ENCODE measurements at places on chromosomes 2 and 18.

- H3K4me3 ChIP-seq, result no peak overlapping the region
- no peaks in the 10 kb centered on the region for H3K27me3 ChIP-seq
- no peak for DNase-seq
- no peaks in the 10 kb centered on the region for H3K4me1 ChIP-seq
- no peak overlapping the region for H3K27ac ChIP-seq
Measured at GRCh38 chr18:22723773-22724172, 209.4 kb upstream of the RBBP8 start.

GRCh38 chr2:111054791-111055691 is 65.7 kb upstream of the BCL2L11 start:
- DNase-seq, result peak; percentile 38
- H3K4me1 ChIP-seq, result no peaks in the 10 kb centered on the region
- H3K27ac ChIP-seq, result no peak overlapping the region
- H3K4me3 ChIP-seq, result no peak overlapping the region
- H3K36me3 ChIP-seq, result no peaks in the 10 kb centered on the region
- no peaks in the 10 kb centered on the region for H3K27me3 ChIP-seq

GRCh38 chr2:234363011-234363487 is 133.8 kb downstream of the ARL4C start:
- no peaks in the 10 kb centered on the region for H3K4me1 ChIP-seq
- H3K27me3 ChIP-seq, result no peaks in the 10 kb centered on the region

DNA sequence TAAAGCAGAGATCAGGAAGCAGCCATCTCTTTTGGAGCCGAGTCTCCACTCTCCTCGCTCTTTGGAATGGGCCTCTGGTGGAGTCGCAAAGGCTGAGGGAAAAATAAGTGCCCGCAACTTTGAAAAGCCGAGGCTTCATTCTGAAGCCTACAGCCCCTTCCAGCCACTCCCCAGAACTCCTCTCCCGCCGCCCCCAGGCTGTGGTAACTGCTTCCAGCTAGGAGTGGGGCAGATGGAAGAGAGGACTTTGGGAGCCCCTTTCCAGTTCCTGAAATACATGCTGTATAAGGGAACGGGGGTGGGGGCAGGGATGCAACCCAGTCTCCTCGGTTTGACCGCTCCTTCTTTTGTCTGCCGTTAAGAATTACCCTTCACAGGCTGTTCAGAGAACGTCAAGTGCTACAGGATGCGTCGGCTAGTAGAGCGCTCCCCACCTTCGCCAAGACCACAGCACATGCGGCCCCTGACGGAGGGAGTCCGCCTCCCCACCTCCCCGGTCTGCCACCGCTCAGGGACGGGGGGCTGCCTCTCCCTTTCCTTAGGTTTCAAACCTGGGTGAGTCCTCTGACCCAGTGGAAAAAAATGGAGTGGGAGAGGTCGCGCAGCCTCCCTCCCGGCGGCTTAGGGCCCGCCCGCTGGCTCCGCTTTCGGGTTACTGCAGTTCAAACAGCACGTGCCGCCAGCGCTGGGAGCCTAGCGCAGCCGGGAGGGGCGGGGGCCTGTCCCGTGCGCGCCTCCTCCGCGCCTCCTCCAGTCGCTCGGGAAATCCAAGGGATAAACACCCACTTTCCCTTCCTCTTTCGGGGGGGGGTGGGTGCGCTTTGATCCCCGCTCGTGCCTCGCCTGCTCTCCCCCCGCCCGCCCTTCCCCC is 4.9 kb downstream of the CYP26B1 start:
- H3K27me3 ChIP-seq, result peaks cover 30% of the 10 kb centered on the region
- DNase-seq, result peak; percentile 83
- no peaks in the 10 kb centered on the region for H3K36me3 ChIP-seq
- peaks cover 73% of the 10 kb centered on the region for H3K4me1 ChIP-seq

- no peak for DNase-seq
- H3K36me3 ChIP-seq, result no peaks in the 10 kb centered on the region
- no peaks in the 10 kb centered on the region for H3K27me3 ChIP-seq
- no peak overlapping the region for H3K4me3 ChIP-seq
Measured at GRCh38 chr18:50231621-50232020, 34.7 kb downstream of the CFAP53 start.

GRCh38 chr18:35519148-35519899 is 21.6 kb upstream of the INO80C start:
- no peaks in the 10 kb centered on the region for H3K27me3 ChIP-seq
- DNase-seq, result peak; percentile 21
- no peaks in the 10 kb centered on the region for H3K36me3 ChIP-seq
- H3K4me3 ChIP-seq, result no peak overlapping the region

- no peaks in the 10 kb centered on the region for H3K27me3 ChIP-seq
- DNase-seq, result no peak
- H3K36me3 ChIP-seq, result no peaks in the 10 kb centered on the region
- no peak overlapping the region for H3K4me3 ChIP-seq
- no peaks in the 10 kb centered on the region for H3K4me1 ChIP-seq
- H3K27ac ChIP-seq, result no peak overlapping the region
Measured at GRCh38 chr2:68448671-68449653, 18.1 kb downstream of the FBXO48 start.

DNA sequence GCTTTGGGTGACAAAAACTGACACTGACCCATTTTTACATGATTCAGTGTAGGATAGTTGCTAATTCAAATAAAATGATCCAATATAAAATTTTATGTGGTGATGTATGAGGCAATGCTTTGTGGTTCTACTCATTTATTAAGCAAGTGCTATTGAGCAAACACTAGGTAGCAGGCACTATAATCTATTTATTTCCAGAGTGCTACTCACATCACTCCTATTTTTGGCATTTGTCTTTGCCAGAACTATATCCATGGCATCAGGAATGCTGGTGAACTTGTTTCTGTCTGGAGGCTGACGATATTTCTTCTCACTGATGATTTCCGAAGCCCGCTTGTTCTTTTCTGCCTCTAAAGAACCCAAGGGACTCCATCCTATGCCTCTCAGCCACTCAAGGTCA is 84.3 kb downstream of the NEB start:
- no peaks in the 10 kb centered on the region for H3K4me1 ChIP-seq
- no peak overlapping the region for H3K4me3 ChIP-seq
- DNase-seq, result no peak
- peaks cover 20% of the 10 kb centered on the region for H3K36me3 ChIP-seq
- no peak overlapping the region for H3K27ac ChIP-seq
- H3K27me3 ChIP-seq, result no peaks in the 10 kb centered on the region

GRCh38 chr2:146041274-146041910 is 1521.5 kb upstream of the ZEB2 start:
- no peaks in the 10 kb centered on the region for H3K27me3 ChIP-seq
- no peaks in the 10 kb centered on the region for H3K36me3 ChIP-seq
- no peaks in the 10 kb centered on the region for H3K4me1 ChIP-seq
- no peak overlapping the region for H3K4me3 ChIP-seq
- H3K27ac ChIP-seq, result no peak overlapping the region

DNA sequence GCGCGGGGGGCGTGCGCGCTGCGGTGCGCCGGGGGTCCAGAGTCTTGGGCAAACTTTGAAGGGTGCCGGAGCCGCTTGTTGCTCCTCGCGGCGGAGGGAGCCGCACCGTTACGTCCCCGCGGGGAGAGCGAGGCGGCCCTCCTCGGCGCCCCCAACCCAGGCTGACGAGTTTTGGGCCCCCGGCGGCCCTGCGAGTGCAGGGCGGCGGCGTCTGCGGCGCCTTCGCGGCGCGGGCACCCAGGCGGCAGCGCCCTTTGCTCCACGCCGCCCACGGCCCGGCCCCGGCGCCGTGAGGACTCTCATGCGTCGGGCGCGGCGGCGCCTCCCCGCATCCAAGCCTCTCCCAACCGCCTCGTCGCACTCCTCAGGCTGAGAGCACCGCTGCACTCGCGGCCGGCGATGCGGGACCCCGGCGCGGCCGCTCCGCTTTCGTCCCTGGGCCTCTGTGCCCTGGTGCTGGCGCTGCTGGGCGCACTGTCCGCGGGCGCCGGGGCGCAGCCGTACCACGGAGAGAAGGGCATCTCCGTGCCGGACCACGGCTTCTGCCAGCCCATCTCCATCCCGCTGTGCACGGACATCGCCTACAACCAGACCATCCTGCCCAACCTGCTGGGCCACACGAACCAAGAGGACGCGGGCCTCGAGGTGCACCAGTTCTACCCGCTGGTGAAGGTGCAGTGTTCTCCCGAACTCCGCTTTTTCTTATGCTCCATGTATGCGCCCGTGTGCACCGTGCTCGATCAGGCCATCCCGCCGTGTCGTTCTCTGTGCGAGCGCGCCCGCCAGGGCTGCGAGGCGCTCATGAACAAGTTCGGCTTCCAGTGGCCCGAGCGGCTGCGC is 814 bp downstream of the FZD7 start:
- no peaks in the 10 kb centered on the region for H3K4me1 ChIP-seq
- peak overlapping the region; percentile 97 for H3K27ac ChIP-seq
- peak overlapping the region; percentile 66 for H3K4me3 ChIP-seq
- DNase-seq, result no peak

GRCh38 chr2:118697781-118698180 is 149.7 kb downstream of the EN1 start:
- H3K27ac ChIP-seq, result no peak overlapping the region
- H3K27me3 ChIP-seq, result no peaks in the 10 kb centered on the region
- no peak for DNase-seq
- H3K4me1 ChIP-seq, result no peaks in the 10 kb centered on the region
- H3K4me3 ChIP-seq, result no peak overlapping the region
- no peaks in the 10 kb centered on the region for H3K36me3 ChIP-seq

DNA sequence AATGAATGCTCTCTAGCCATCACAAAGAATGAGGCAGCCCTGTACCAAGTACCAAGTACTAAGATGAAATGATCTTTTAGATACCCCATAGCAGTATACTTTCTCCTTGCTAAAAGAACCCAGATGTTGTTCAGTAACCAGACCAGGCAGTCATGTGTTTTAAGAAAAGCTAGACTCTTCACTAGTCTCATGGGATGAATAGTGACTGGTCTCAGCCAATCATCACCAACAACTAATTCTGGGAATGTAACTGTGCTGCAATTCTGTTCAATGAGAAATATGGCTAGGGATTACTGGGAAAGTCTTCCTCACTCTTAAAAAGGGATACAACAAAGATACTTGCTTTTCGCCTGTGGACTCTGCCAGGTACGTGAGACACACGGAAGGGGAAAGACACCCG is 29.5 kb downstream of the MBOAT2 start:
- no peak overlapping the region for H3K4me3 ChIP-seq
- H3K36me3 ChIP-seq, result no peaks in the 10 kb centered on the region
- no peak for DNase-seq
- H3K27ac ChIP-seq, result no peak overlapping the region
- peaks cover 4% of the 10 kb centered on the region for H3K4me1 ChIP-seq

DNA sequence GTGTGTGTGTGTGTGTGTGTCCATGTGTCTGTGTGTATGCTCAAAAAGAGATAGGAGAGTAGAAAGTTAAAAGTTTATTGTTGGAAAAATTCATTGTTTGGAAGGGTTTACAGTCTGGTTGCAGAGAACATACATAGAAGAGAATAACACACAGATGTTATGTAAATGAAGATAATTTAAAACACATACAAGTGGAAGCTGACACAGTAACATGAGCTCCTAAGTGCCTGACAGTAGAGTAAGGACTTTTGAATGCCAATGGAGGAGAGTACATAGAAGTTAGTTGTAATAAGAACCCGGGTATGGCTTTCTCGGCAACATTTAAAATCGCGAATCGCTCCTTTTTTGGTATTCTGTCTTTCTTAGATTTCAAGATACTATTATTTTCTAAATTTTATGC is 137.0 kb upstream of the FANCL start:
- no peaks in the 10 kb centered on the region for H3K36me3 ChIP-seq
- H3K27ac ChIP-seq, result no peak overlapping the region
- no peak overlapping the region for H3K4me3 ChIP-seq
- no peaks in the 10 kb centered on the region for H3K4me1 ChIP-seq
- no peak for DNase-seq

DNA sequence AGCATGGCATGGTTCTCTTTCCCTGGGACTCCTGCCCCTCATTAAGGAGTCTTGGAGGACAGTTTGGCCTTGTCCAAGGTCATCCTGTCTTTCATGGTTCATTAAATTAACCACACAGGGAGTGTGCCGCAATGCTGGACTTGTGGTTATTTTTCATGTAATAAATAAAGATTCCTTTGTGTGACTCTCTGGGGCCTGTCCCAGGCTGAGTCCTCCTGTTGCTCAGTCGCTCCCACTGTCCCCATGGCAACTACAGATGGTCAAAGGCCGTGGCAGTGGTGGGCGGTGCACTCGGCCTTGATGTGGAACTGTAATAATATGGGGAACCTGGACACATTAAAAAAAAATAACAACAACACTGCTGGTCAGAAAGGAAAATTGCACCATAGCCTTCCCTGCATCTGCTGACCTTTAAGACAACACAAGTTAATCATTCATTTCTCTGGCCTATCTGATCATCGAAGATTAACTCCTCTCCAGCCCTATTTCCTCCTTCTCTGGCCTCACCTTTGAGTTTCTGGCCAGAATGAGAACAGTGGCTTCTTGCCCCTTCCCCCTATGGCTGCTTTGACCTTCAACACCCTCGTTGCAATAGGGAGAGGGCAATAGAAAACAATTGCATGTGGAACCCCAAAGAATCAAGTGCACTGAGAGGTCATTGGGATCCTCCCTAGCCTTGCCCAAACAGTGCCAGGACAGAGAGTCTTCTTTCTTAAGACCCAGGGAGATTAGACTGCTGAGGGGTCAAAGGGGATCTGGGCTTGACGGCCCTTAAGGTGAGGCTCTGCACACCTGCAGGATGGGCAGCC is 44.7 kb downstream of the PSD4 start:
- no peak overlapping the region for H3K4me3 ChIP-seq
- DNase-seq, result peak; percentile 78
- no peaks in the 10 kb centered on the region for H3K4me1 ChIP-seq
- no peaks in the 10 kb centered on the region for H3K27me3 ChIP-seq
- H3K36me3 ChIP-seq, result no peaks in the 10 kb centered on the region
- H3K27ac ChIP-seq, result peak overlapping the region; percentile 73

- no peaks in the 10 kb centered on the region for H3K27me3 ChIP-seq
- H3K4me3 ChIP-seq, result no peak overlapping the region
- no peaks in the 10 kb centered on the region for H3K36me3 ChIP-seq
- H3K27ac ChIP-seq, result no peak overlapping the region
- H3K4me1 ChIP-seq, result no peaks in the 10 kb centered on the region
Measured at GRCh38 chr2:219109471-219109870, 48.8 kb upstream of the IHH start.

- H3K4me3 ChIP-seq, result no peak overlapping the region
- H3K36me3 ChIP-seq, result no peaks in the 10 kb centered on the region
- H3K27me3 ChIP-seq, result no peaks in the 10 kb centered on the region
- no peaks in the 10 kb centered on the region for H3K4me1 ChIP-seq
- no peak for DNase-seq
Measured at GRCh38 chr18:55497825-55498403, 90.1 kb downstream of the TCF4 start.

GRCh38 chr2:189751080-189751658 is 11.4 kb downstream of the OSGEPL1 start:
- no peak overlapping the region for H3K4me3 ChIP-seq
- H3K4me1 ChIP-seq, result no peaks in the 10 kb centered on the region
- peaks cover 44% of the 10 kb centered on the region for H3K36me3 ChIP-seq
- no peaks in the 10 kb centered on the region for H3K27me3 ChIP-seq
- H3K27ac ChIP-seq, result no peak overlapping the region

DNA sequence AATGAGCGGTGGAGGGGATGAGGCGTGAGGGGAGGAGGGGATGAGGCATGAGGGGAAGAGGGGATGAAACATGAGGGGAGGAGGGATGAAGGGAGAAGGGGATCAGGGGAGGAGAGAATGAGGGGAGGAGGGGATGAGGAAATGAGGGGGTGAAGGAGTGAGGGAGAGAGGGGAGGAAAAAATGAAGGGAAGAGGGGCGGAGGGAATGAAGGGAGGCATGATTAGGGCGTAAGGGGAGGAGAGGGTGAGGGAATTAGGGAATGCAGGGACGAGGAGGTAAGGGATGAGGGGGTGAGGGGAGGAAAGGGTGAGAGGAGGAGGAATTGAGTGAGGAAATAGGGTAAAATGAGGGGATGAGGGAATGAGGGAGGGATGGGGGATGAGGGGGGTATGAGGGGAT is 40.5 kb downstream of the AQP12A start:
- H3K36me3 ChIP-seq, result peaks cover 7% of the 10 kb centered on the region
- DNase-seq, result no peak
- H3K4me3 ChIP-seq, result no peak overlapping the region
- no peaks in the 10 kb centered on the region for H3K27me3 ChIP-seq
- H3K4me1 ChIP-seq, result no peaks in the 10 kb centered on the region

Data from right atrium auricular region (tissue), 2 donors.